ENCODE measurements at places on chromosomes 1 and 21. TPM values are rescaled to one million over a fixed set of nuclear protein-coding genes. Genes with fewer than 3 reads are reported as not detected.

DNA sequence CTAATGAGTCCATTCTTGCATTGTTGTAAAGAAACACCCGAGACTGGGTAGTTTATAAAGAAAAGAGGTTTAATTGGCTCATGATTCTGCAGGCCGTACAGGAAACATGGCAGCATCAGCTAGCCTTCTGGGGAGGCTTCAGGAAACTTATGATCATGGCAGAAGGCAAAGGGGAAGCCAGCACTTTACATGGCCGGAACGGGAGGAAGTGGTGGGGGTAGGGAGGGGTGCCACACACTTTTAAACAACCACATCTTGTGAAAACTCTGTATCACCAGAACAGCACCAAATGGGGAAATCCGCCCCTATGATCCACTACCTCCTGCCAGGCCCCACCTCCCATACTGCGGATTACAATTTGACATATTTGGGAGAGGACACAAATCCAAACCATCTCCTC lies 43.9 kb downstream of the NOS1AP start:
- DNase-seq, result no peak

RAB3B gene
- polyA plus RNA-seq, result 7.3 TPM

DNA sequence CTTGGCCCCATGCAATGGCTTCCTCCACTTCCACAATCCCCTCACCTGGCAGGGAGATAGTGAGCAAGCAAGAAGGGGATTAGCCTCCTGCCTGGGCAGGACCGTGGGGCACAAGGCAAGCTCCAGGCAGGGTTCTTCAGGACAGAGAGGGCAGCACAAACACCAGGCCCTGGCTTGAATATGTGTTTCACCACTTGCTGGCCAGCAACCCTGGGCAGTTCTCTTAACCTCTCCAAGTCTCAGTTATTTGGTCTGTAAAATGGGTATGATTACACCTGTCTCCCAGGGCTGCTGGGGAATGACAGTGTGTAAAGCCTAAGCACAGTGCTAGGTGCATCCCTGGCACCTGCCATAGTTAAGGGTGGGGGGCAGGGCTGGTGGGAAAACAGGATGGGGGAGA lies 31.9 kb downstream of the H3-3A start:
- DNase-seq, result no peak

- DNase-seq, result no peak
These were observed 5.0 kb downstream of the SELP start for GRCh38 chr1:169624912-169625311.

- no peak for DNase-seq
These were observed 264.4 kb downstream of the NTNG1 start for GRCh38 chr1:107405236-107405635.

GRCh38 chr1:51675177-51675780 lies 58.4 kb downstream of the OSBPL9 start:
- no peak for DNase-seq
